GM13976 (cell line): ENCODE measurements at places on chromosomes 5 and 9.
A peak's percentile ranks its signal among the peaks of the same experiment; 100 is the strongest.

DNA sequence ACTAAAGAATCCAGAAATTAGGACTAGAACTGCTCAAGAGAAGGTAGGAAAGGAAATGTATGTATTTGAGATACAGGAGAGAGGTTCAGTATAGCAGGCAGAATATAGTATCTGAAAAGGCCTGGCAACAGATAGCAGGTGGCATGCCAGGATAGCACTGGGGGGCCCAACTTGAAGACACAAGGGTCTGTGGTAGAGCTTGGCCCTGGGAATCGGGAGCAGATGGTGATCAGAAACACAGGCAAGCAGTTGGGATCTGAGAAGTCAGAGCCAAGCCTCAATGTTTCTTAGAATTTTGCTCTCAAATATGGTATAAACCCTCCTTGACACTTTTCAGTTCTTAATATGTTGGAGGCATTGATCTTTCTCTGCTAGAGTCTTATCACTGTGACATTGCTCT lies 499.8 kb upstream of the CD180 start:
- no peak for DNase-seq

GRCh38 chr5:172173564-172174153 lies 14.4 kb downstream of the STK10 start:
- no peak for DNase-seq

DNA sequence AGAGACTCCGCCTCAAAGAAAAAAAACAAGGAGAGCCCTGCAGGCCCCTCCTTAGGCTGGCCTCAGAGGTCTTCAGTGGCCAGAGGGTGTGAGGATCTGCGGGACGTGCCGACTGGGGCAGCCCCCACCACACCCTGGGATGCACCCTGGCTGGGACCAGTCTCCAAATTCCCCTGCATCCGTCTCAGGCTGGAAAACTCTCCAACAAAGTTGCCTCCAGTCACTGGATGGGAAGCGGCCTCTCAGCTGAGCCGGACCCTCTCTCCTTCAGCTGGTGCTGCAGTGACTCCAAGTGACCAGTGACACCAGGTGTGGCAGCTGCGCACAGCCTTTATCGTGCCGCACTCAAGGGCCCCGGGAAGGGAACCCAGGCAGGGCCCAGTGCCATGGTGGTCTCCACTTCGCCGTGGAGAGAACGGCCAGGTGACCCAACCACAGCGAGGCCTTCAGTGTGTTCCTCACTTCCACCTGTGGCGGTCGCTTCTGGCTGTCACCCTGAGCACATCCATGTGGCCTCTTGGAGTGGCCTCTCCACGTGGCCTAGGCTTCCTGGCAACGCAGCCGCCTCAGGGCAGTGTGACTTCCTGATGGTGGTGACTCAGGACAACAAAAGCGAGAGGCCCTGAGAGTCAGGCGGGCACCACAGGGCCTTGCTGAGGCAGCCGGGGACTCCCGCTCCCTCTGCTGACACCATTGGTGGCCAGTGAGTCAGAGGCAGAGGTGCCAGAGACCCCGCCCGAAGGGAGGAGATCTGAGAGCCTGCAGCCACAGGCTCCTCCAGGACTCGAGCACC lies 19.3 kb upstream of the CAMSAP1 start:
- DNase-seq: peak; percentile 66

- peak; percentile 64 for DNase-seq
Observed at GRCh38 chr5:90932052-90932699, 373.6 kb downstream of the ADGRV1 start.
